ENCODE measurements at places on chromosomes 13 and 19.
A peak's percentile ranks its signal among the peaks of the same experiment; 100 is the strongest.

- no peak for DNase-seq
These were observed 1.8 kb upstream of the GSX1 start for GRCh38 chr13:27790523-27790922.

- DNase-seq: peak; percentile 49
These were observed 94.9 kb upstream of the MCF2L start for GRCh38 chr13:112873851-112874750.

DNA sequence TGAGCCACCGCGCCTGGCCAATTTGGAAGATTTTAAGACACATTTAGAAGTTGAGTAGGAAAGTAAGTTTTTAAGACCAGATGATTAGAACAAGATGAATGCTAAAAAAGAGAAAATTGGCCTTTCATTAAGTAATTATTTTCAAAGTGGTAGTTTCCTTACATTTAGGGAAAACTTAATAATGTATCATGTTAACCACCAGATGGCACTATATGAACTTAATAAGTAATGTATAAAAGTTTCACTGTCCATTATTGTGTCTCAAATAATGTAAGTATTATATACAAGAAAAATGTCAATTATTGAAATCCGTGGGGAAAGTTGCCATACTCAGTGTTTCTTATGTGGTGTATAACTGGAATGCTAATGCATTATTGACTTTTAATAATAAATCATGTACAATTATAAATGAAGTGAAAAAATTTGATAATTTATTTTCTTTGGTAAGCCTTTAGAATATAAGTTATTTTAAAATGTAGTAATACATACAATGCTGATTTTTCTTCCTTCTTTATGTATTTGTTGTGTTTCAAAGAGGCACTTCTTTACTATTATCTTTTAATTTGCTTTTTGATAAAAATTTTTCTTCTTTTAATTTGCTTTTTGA, 29.2 kb downstream of the COG6 start:
- peak; percentile 42 for DNase-seq

GRCh38 chr19:3068071-3068470, 5.8 kb upstream of the TLE5 start:
- DNase-seq: no peak

DNA sequence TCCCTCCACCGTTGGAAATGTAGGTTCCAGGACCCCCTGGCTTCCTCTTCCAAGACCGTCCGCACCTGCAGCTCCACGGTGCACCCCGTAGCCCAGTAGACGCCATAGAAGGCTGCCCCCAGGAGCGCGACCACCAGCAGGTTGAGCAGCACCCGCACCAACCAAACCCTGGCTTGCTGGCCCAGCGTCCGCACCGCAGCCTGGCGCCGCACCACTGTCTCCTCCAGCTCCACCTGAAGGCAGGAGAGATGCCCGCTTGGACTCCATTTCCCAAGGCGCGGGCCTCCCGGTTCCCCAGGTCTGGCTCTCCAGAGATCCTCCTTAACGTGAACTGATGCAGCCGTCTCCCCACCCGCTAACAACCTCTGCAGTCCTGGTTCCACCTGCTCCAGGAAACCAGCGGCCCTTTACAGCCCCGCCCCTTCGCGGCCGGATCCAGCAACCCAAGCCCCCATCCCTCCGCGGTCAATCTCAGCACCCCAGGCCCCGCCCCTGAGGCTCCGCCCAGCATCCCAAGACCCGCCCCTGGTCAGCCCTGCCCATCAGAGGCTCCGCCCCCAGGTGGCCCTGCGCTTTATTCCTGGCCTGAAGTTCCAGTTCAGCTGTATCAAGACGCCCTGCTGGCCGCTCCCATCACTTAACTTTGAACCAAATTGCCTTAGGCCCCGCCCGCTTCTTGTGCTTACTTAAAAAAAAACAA, 5.0 kb upstream of the LENG1 start:
- DNase-seq: peak; percentile 81

DNA sequence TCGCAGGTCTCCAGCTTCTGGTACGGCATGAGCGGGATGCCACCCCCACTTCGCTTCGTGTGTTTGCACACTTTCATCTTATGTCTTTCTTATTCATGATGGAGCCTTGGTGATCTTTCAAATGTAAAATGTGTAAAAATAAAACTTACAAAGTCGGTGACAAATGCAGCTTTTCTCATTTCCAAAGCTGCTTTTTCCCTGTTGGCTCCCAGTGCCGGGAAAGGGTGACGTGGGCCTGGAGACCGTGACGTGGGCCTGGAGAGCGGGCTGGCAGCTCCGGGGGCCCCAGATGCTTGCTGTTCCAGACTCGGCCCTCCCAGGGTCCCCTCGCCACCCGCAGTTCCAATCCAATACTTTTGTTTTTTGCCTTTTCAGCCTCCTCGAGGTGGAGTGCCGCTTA, 101.4 kb downstream of the KDM4B start:
- no peak for DNase-seq

DNA sequence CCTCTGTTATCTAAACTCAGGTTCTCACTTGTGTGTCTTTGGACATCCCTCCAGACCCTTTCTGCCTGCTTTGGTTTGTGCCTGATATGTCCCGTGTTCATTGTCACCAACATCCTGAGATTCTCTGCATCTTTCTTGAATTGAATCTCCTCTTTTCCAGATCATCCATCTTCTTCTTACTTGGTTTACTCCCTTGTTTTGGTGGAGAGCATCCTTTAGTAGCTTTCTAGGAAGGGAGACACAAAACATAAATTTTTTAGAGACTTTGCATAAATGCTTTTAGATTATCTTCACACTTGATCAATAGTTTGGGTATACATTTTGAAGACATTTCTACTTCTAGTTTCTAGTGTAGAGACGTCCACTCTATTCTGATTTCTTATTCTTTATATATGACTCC, 61.7 kb downstream of the TDRD12 start:
- DNase-seq: no peak

- DNase-seq: peak; percentile 39
These were observed 706 bp upstream of the DNAJC3 start for GRCh38 chr13:95676105-95676761.

- DNase-seq: no peak
These were observed 231.2 kb downstream of the FGF9 start for GRCh38 chr13:21901811-21902708.

Data from CD4-positive, alpha-beta T cell treated with Interleukin-21 for 1 hour (primary cell).